ENCODE measurements at places on chromosomes 6 and 20.

DNA sequence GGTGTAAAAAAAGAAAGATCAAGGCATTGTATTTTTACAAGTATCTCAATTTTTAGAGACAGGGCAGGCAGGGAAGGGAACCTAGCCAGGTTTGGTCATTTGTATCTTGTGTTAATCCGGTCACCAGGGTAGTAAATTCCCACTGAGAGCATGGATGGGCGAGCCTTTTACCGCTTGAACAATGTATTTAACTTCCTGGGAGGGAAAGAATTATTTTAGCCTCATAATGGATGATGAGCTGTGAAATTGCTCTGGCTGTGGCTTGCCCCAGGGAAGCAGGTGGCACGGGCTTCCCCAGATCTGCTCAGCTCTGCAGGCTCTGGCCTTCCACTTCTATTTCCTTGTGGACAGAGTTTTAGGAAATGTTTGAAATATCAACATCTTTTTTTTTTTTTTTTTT is 72.9 kb downstream of the TOX2 start:
- H3K27me3 ChIP-seq = peaks cover 5% of the 10 kb centered on the region
- no peaks in the 10 kb centered on the region for H3K4me1 ChIP-seq
- no peaks in the 10 kb centered on the region for H3K36me3 ChIP-seq
- H3K4me3 ChIP-seq = no peak overlapping the region
- no peak overlapping the region for H3K27ac ChIP-seq
- DNase-seq = no peak

- no peak overlapping the region for H3K4me3 ChIP-seq
- no peak for DNase-seq
- peaks cover 48% of the 10 kb centered on the region for H3K4me1 ChIP-seq
- no peak overlapping the region for H3K27ac ChIP-seq
- peaks cover 3% of the 10 kb centered on the region for H3K36me3 ChIP-seq
Measured at GRCh38 chr20:20552076-20552475, 160.4 kb downstream of the RALGAPA2 start.

- H3K27me3 ChIP-seq = no peaks in the 10 kb centered on the region
- DNase-seq = no peak
- peaks cover 34% of the 10 kb centered on the region for H3K4me1 ChIP-seq
- no peak overlapping the region for H3K4me3 ChIP-seq
- H3K36me3 ChIP-seq = peaks cover 18% of the 10 kb centered on the region
Measured at GRCh38 chr20:5131502-5131901, 4.7 kb downstream of the CDS2 start.

- DNase-seq = no peak
- H3K4me3 ChIP-seq = no peak overlapping the region
- H3K36me3 ChIP-seq = no peaks in the 10 kb centered on the region
- H3K27me3 ChIP-seq = no peaks in the 10 kb centered on the region
- 0 out of 2 replicates have a peak, but pooled peaks cover 8% of the 10 kb centered on the region for H3K4me1 ChIP-seq
- no peak overlapping the region for H3K27ac ChIP-seq
Measured at GRCh38 chr6:144896871-144897270, 611.7 kb downstream of the UTRN start.

DNA sequence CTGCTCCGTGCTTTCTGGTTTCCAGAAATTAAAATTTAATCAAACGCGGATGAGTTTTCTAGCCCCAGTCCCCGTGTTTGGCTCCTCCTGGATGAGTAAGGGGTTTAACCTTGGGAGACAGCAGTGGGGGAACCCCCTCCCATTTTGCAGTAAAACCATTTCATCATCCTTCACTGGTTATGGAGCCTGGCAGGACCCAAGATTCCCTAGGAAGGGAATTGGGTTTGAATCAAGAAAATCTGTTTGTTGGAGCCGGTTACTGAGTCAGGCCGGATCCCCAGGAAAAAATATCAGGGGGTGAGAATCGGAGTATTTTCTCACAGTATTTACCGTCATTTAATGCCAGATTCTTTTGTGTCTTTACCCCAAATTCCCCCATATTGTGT is 754 bp downstream of the YWHAB start:
- H3K4me1 ChIP-seq = peaks cover 60% of the 10 kb centered on the region
- peaks cover 6% of the 10 kb centered on the region for H3K36me3 ChIP-seq
- peak overlapping the region; percentile 97 for H3K4me3 ChIP-seq

DNA sequence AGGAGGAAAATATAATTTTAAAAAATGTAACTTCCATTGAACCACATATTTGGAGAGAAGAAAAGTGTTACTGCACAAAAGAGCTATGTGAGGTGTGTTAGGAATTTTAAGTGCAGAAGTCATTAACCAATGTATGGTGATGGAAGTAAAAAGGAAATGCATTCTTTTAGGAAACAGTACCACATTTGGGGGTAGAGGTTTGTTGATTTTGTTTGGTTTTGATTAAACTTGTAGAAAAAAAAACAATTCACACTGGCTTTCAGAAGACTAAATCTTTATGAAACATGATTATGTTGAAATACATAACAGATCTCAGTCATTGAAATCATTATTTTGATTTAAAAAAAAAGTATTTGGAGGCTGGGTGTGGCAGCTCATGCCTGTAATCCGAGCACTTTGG is 1287.0 kb upstream of the GJE1 start:
- no peak overlapping the region for H3K27ac ChIP-seq
- H3K4me3 ChIP-seq = no peak overlapping the region
- no peaks in the 10 kb centered on the region for H3K27me3 ChIP-seq
- H3K36me3 ChIP-seq = no peaks in the 10 kb centered on the region
- no peaks in the 10 kb centered on the region for H3K4me1 ChIP-seq

DNA sequence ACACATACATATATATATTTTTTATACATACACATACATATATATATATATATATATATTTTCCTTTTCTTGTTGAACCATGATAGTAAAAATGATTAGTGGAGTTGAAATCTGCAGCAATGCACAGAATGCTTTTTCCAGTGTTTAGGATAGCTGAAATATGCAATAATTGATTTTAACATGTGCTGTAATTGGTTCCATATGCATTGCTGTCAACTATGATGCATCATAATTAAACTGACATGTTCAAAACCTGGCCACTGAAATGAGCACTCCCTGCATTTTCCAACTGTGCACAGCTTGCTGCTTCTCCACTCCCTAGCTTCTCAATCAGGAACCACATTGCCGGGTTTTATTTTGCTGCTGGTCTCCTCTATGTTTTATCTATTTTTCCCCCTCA is 358.3 kb downstream of the PAX1 start:
- H3K4me1 ChIP-seq = no peaks in the 10 kb centered on the region
- no peak for DNase-seq
- no peaks in the 10 kb centered on the region for H3K27me3 ChIP-seq
- no peak overlapping the region for H3K4me3 ChIP-seq
- no peak overlapping the region for H3K27ac ChIP-seq

GRCh38 chr20:57944988-57945387 is 235.2 kb upstream of the PMEPA1 start:
- H3K4me3 ChIP-seq = no peak overlapping the region
- no peak overlapping the region for H3K27ac ChIP-seq
- peaks cover 33% of the 10 kb centered on the region for H3K27me3 ChIP-seq
- no peaks in the 10 kb centered on the region for H3K36me3 ChIP-seq
- DNase-seq = no peak

DNA sequence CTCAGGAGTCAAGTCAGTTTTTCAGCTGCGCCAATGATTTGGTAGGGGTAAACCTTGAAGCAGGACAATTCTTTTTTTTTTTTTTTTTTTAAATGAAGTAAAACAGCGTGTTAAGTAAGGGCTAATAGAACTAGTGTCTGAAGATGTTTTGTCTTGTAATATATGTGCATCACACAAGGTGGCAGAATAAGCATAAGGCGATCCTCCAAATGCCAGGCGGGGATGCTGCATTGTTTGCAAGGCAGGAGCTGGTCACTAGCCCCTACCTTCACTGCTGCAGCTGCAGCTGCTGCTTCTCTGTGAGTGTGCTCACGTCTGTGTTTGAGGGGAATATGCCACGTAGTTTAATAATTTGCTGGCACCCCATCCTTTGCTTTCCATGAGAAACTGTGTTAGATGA is 272.7 kb upstream of the MAP3K7 start:
- H3K36me3 ChIP-seq = no peaks in the 10 kb centered on the region
- H3K4me3 ChIP-seq = no peak overlapping the region
- H3K4me1 ChIP-seq = no peaks in the 10 kb centered on the region
- H3K27ac ChIP-seq = no peak overlapping the region

- H3K4me1 ChIP-seq = no peaks in the 10 kb centered on the region
- no peak overlapping the region for H3K4me3 ChIP-seq
- H3K36me3 ChIP-seq = no peaks in the 10 kb centered on the region
- DNase-seq = no peak
Measured at GRCh38 chr6:102766963-102767362, 1373.5 kb downstream of the GRIK2 start.

DNA sequence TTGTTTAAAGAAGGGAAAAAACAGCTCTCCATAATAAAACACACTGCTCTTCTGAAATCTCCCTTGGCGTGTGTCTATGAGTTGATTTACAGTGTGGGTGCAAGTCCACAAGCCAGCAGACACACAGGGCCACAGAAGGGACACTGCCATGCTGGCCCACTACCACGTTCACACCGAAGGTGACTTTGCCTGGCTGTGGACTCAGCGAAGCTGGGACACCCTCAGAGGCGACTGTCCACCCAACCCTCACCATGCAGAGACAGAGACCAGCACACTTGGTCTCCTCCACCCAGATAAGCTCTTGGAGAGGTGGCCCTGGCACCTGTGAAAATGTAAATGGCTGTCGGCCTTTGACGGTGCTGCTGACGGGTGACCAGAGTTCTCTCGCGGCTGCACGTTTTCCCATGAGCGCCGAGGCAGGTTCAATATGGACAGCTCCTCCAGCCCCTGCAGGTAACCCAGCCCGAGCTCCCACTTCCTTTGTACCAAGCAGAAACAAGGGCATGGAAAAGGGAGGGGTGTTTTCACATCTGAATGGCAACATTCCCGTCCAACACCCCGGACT is 78.0 kb downstream of the YTHDF1 start:
- no peaks in the 10 kb centered on the region for H3K36me3 ChIP-seq
- no peaks in the 10 kb centered on the region for H3K4me1 ChIP-seq
- no peak overlapping the region for H3K27ac ChIP-seq
- DNase-seq = no peak
- H3K4me3 ChIP-seq = no peak overlapping the region

GRCh38 chr6:18656506-18656905 is 269.4 kb downstream of the RNF144B start:
- no peak overlapping the region for H3K27ac ChIP-seq
- no peak for DNase-seq
- H3K4me1 ChIP-seq = no peaks in the 10 kb centered on the region
- H3K36me3 ChIP-seq = no peaks in the 10 kb centered on the region
- H3K27me3 ChIP-seq = no peaks in the 10 kb centered on the region

Measured in HepG2 (cell line).